Smooth muscle cell of the pulmonary artery (primary cell): ENCODE measurements at places on chromosomes 7 and 10. TPM values are rescaled to one million over a fixed set of nuclear protein-coding genes. Genes with fewer than 3 reads are reported as not detected.

Gene NAT16
- not detected in 2 replicates for total RNA-seq

Gene TRIM50
- total RNA-seq: not detected in 2 replicates

Gene HOXA11
- total RNA-seq: 0.13 TPM in 1 of 2 replicates, not detected in the other

Gene VSTM4
- total RNA-seq: 2.8 and 8.2 TPM in 2 replicates

Gene TDRD1
- total RNA-seq: 0.13 and 1.2 TPM in 2 replicates

Gene ACADSB
- total RNA-seq: 4.9 and 6.2 TPM in 2 replicates

Gene C7orf57
- total RNA-seq: not detected in 2 replicates

Gene BLNK
- 0.07 TPM in 1 of 2 replicates, not detected in the other for total RNA-seq

Gene BTBD16
- total RNA-seq: 0.13 TPM in 1 of 2 replicates, not detected in the other

Gene TMEM270
- not detected in 2 replicates for total RNA-seq

Gene GRM3
- total RNA-seq: not detected in 2 replicates

Gene ANKRD61
- 0.13 TPM in 1 of 2 replicates, not detected in the other for total RNA-seq

Gene TMEM196
- total RNA-seq: not detected in 2 replicates

Gene STEAP4
- total RNA-seq: 0.96 and 5.9 TPM in 2 replicates

Gene NPFFR1
- not detected in 2 replicates for total RNA-seq

Gene HPS6
- total RNA-seq: 31.1 and 34.6 TPM in 2 replicates

Gene C10orf105
- under 0.01 TPM in 1 of 2 replicates, not detected in the other for total RNA-seq

Gene RARRES2
- total RNA-seq: 0.65 and 1.7 TPM in 2 replicates
